ENCODE measurements at places on chromosomes 2 and 18.
A peak's percentile ranks its signal among the peaks of the same experiment; 100 is the strongest.

- DNase-seq = peak; percentile 58
Measured at GRCh38 chr2:112493048-112493447, 11.1 kb downstream of the TTL start.

- DNase-seq = no peak
Measured at GRCh38 chr2:179580378-179581146, 280.9 kb downstream of the ZNF385B start.

DNA sequence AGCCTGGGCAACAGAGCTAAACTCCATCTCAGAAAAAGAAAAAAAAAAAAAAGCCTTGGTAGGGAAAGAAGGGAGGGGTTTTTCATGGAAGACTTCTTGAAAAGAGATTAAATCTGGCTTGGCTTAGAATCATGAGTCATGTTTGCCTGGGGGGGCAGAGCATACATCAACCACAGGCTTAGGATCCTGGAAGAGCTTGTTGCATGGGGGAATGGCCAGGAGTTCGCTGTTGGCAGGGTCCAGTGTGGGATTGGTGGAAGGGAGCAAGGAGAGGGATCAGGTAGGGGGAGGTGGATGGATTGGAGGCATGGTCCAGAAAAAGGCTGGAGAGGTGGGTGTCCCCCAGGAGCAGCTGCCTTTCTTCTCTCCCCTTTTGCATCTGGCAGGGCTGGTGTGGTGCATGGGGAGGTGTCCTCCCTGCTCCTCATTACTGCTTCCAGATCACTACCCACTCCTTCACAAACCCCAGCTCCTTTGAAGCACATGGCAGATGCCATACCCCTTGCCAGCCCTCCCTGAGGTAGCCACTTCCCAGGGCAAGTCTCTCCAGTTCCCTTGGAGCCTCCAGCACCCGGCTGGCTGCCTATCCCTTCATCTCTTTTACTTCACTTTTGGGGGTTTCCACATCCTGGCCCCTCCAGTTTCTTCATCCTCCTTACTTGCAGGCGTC lies 2.5 kb downstream of the ARMC9 start:
- peak; percentile 53 for DNase-seq

DNA sequence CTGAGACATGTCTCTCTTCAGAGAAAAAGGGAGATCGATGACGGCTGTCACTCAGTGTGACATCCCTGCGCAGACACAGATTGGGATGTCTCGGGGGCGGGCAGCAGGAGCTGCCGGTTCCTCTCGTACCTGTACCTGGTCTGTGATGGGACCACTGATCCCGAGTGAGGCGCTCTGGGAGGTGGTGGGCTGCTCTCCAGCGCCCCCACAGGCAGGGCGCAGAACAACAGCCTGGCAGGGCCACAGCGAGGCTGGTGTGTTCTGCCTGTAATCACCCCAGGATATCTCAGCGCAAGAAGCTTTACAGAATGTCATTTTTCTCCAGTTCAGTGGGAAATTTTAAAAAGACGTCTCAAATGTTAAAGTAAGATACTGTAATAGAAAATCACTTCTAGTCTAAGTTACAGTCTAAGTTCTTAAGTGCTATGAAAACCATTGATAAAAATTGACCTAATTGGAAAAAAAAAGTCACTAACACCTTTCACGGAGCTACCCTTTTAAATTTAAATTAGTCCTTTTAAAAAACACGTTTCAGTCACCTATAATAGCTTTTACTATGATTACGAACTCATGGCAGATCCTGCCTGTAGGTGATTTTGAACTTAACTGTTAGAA lies 189.8 kb downstream of the SNTG2 start:
- peak; percentile 34 for DNase-seq

- DNase-seq = no peak
Measured at GRCh38 chr2:235283246-235283645, 210.6 kb upstream of the AGAP1 start.

GRCh38 chr2:64363848-64364247 lies 90.1 kb upstream of the LGALSL start:
- DNase-seq = peak; percentile 28

- DNase-seq = no peak
Measured at GRCh38 chr2:206241736-206242135, 32.7 kb upstream of the ZDBF2 start.

DNA sequence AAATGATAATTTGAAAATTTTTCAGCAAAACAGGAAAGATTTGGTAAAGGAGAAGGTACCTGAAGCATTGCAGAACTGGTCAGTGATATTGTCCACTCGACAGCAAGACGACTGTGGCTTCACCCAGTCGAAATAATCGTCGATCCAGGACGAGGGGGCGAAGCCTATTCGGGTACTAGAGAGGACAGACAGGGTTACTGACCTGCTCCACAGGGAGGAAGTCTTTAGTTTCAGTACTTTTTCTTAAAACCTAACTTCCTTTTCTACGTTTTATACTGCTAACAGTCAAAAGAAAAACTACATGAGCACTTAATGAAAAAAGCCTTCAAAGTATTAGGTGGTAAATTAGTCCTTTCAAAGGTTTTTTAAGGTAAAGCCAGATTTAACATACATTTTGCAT lies 36.0 kb downstream of the RMC1 start:
- DNase-seq = no peak

GRCh38 chr2:129813404-129813803 lies 166.1 kb upstream of the RAB6C start:
- no peak for DNase-seq

- no peak for DNase-seq
Measured at GRCh38 chr2:235048549-235048948, 96.7 kb downstream of the SH3BP4 start.

- DNase-seq = no peak
Measured at GRCh38 chr2:108634011-108634410, 85.3 kb upstream of the RANBP2 start.

GRCh38 chr2:157404363-157404762 lies 39.5 kb downstream of the CYTIP start:
- DNase-seq = no peak

GRCh38 chr2:2691419-2691818 lies 360.3 kb upstream of the MYT1L start:
- DNase-seq = no peak

DNA sequence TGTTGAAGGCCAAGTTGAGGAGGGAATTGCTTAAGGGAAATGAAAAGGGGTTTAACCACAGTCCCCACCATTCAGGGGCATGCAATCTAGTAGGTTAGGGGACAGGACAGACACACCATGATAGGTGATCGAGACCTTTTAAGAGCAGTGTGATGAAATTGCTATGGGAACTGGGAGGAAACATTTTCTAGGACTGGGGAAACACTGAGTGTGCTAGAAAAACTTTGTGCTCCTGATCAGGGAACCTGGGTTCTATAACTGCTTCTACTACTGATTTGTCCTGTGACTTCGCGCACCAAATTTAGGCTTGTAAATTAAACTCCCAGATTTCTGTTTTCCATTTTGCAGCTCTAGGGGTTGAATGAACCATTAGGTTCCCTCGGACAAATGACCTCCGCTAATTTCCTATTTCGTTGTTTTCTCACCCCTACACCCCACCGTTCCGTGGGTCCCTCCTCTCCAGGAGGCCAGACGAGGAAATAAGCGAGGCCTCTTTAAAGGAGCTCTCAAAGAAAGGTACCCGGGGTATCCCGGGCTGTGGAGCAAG lies 371 bp upstream of the LCLAT1 start:
- DNase-seq = peak; percentile 28

DNA sequence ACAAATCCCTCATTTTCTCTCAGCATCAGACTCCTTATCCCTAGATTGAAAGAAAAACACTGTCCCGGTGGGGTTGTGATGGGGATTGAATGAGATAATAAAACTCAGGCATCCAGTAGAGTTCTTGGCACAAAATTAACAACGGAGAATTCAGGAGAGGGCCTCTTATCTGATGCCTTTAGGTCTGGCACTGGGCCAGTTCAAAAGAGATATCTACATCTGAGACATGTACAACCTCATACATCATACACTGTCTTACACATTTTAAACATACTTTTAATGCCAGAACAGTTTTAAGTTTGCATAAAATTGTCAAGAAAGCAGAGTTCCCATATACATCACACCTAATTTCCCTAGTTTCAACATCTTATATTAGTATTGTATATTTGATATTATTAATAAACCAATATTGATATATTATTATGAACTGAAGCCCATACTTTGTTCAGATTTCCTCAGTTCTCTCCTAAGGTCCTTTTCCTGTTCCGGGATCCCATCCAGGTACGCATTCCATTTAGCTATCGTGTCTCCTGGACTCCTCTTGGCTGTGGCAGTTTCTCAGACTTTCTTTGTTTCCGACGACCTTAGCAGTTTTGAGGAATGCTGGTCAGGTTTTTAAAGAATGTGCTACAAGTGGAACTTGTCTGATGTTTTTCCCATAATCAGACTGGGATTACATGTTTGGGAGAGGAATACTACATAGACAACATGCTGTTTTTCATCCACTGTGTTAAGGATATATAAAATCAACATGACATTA lies 27.8 kb downstream of the NXPH2 start:
- peak; percentile 19 for DNase-seq

GRCh38 chr2:101328474-101329007 lies 20.0 kb upstream of the RNF149 start:
- peak; percentile 15 for DNase-seq

GRCh38 chr2:230661072-230661957 lies 51.3 kb upstream of the CAB39 start:
- no peak for DNase-seq

DNA sequence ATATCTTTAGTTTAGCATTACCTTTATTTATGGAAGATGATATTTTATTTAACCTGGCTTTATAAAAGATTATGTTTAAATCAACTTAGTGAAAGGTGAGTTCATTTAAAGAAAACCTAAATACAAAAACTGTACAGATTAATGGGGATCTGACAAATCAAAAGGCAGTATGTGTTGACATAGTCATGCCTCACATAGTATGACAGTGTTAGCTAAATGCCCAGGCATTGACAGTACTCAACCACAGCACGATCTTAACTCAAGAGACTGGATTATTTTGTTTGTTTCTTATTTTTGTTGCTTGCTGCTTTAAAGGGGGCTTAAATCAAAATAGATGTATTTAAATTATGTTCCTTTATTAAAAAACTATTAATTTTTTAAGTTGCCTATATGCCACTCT lies 7.8 kb downstream of the DOK6 start:
- no peak for DNase-seq

DNA sequence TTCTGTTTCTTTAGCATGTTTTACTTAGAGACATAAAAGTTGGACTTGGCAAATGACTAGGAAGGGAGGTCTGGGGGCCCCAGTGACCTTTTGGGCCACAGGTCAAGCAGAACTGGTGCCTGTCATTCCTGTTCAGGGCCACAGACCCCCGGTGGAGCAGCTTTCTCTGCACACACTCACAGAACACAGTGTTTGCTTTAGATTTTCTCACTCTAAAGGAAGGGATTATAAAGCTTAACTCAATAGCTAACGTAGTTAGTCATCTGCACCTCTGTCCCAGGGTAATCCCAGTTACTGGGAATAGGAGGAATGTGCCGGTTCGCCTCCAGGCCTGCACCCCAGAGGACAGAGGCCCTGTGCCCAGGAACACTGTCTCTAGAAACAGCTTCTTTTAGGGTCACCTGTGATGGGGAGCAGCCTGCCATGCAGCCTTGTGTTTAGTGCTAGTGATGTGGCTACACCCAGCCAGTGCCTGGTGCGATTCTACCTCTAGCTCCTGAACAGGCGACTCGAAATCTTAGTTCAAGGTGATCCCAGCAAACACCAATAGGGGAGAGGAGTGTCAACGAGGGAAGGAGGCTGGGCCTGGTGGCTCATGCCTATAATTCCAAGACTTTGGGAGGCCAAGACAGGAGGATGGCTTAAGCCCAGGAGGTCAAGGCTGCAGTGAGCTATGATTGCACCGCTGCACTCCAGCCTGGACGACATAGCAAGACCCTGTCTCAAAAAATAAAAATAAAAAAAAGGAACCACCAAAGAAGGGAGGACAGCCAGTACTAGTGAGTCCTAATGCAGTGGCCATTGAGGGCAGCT lies 11.6 kb downstream of the SPATA3 start:
- no peak for DNase-seq

DNA sequence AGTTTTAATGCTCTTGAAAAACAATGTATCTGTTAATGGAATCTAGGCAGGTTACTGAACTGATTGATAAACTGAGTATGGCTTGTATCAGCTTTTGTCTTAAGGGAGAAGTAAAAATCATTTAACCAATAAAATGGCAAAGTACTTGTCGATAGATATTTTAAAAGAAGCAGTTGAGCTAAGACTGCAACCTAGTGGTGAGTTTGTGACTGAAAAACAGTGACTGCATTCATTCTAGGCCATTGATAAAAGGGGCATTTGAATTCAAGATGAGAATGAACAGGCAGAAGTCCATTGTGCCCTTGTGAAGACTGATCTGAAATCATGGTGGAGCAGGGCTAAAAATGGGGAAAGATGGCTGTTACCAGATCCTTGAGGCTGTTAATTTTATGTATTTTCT lies 59.4 kb upstream of the MSTN start:
- peak; percentile 70 for DNase-seq

DNA sequence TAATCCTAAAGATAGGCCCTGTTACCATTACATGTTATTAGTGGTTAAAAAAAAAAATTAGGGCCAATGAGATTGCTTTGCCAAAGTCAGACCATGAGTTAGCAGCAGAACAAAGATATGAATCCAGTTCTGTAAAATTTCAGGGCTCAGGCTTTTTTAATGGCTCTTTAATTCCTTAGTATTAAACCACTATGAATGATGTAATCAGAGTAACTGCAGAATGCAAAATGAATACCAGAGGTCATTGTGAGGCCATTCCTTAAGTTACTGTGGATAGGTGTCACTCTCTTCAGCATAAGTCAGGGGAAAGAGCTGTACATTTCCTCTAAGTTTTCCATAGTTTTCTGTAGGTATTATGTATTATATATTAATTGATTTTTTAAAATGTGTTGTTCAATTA lies 42.2 kb upstream of the TBR1 start:
- peak; percentile 45 for DNase-seq

GRCh38 chr2:140737006-140737405 lies 1393.8 kb downstream of the LRP1B start:
- DNase-seq = no peak

- DNase-seq = peak; percentile 31
Measured at GRCh38 chr2:12389344-12390045, 327.2 kb upstream of the TRIB2 start.

All from choroid plexus epithelial cell (primary cell).